ENCODE measurements at places on chromosomes 12 and 14.

DNA sequence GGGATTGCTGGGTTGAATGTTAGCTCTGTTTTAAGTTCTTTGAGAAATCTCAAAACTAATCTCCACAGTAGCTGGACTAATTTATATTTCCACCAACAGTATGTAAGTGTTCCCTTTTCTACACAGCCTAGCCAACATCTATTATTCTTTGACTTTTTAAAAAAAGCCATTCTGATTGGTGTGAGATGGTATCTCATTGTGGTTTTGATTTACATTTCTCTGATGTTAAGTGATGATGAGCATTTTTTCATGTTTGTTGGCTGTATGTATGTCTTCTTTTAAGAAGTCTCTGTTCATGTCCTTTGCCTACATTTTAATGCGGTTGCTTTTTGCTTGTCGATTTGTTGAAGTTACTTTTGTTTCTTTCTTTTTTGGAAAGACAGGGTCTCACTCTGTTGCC is 301.1 kb upstream of the OR4E1 start:
- DNase-seq, result no peak

GRCh38 chr14:57820581-57820980 is 45.3 kb downstream of the SLC35F4 start:
- no peak for DNase-seq

- DNase-seq, result no peak
These were observed 362.3 kb upstream of the NOVA1 start for GRCh38 chr14:26959972-26960660.

- DNase-seq, result no peak
These were observed 1.0 kb downstream of the NACA start for GRCh38 chr12:56723889-56724700.

GRCh38 chr14:60106339-60106738 is 14.6 kb downstream of the PCNX4 start:
- no peak for DNase-seq

- no peak for DNase-seq
These were observed 161.5 kb downstream of the DERA start for GRCh38 chr12:16072678-16073077.

Data from 8988T (cell line).